ENCODE measurements at places on chromosomes 6 and 20. TPM values are rescaled to one million over a fixed set of nuclear protein-coding genes. Genes with fewer than 3 reads are reported as not detected.
A peak's percentile ranks its signal among the peaks of the same experiment; 100 is the strongest.

DNA sequence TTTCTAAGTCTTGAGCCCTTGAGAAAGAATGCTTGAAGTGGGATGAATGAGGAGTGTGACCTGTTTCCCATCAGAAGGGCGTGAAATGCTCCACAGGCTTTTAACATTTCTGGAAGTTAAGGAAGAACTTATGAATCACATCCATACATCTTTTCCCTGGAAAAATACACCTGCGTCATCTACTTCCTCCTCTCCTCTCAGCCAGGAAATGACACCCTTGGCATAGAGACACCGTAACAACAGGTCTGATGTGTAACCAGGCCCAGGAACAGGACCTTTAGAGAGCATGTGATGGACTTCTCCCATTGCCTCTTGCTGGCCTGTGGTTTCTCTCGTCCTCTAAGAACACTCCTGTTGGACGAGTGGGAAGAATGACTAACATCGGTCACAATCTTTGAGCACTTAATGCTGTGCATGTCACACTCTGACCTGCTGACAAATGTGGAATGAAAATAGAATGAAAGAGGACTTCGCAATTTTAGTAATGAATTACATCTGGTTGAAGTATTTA is 28.5 kb upstream of the CITED2 start:
- no peak for DNase-seq

- no peak for DNase-seq
These were observed 20.0 kb upstream of the GSTA3 start for GRCh38 chr6:52929321-52930164.

- no peak for DNase-seq
These were observed 21.5 kb downstream of the TXLNB start for GRCh38 chr6:139270249-139270648.

- peak; percentile 41 for DNase-seq
These were observed 178.3 kb downstream of the TMEM242 start for GRCh38 chr6:157144859-157145568.

BICRAL gene
- total RNA-seq: 11.5 TPM

FRMD1 gene
- 2.3 TPM for total RNA-seq

GRCh38 chr20:53816872-53817398 is 223.3 kb upstream of the ZNF217 start:
- DNase-seq: no peak

- DNase-seq: no peak
These were observed 92.0 kb downstream of the THBS2 start for GRCh38 chr6:169161572-169162167.

TTK gene
- total RNA-seq: 25.3 TPM

CALHM4 gene
- total RNA-seq: not detected

OXT gene
- total RNA-seq: not detected

XKR7 gene
- total RNA-seq: 0.16 TPM

CNBD2 gene
- total RNA-seq: 4.7 TPM

DNA sequence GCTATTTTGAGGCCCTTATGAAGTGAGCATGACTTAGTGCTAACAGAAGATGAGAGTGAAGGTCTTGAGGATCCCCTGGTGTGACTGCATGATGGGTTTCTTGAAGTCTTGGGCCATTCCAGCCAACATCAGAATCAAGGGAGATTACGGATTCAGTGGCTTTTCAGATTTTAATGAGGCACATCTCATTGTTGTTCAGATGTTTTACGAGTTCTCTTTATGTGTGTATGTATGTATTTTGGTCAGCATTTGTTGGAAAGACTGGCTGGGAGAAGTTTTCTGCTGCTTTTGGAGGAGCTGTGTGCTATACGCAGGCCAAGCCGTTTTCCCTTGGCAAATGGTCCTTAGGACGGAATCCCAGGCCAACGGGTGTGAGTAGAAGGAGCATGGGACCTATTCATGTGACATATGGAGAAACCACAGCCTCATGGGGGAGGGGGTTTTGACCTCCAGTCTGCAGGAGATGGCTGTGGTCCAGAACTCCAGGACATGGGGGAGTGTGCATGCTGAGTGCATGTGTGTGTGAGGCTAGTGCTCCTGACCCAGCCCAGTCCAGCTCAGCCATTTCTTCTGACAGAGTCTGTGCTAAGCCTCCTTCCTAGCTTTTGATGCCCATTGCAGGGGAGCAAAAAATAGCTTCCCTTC is 35.3 kb downstream of the CHMP4B start:
- no peak for DNase-seq

PDE7B gene
- total RNA-seq: 1.0 TPM

C6orf141 gene
- 11.2 TPM for total RNA-seq

- DNase-seq: no peak
These were observed 639 bp upstream of the ZNF335 start for GRCh38 chr20:45972500-45973183.

EFCAB8 gene
- 0.11 TPM for total RNA-seq

GRCh38 chr6:56798163-56798562 is 155.5 kb upstream of the DST start:
- no peak for DNase-seq

GRCh38 chr6:136763255-136763654 is 29.0 kb downstream of the MAP3K5 start:
- DNase-seq: no peak

GRCh38 chr6:22146931-22147701 is 149.7 kb downstream of the PRL start:
- no peak for DNase-seq

DNA sequence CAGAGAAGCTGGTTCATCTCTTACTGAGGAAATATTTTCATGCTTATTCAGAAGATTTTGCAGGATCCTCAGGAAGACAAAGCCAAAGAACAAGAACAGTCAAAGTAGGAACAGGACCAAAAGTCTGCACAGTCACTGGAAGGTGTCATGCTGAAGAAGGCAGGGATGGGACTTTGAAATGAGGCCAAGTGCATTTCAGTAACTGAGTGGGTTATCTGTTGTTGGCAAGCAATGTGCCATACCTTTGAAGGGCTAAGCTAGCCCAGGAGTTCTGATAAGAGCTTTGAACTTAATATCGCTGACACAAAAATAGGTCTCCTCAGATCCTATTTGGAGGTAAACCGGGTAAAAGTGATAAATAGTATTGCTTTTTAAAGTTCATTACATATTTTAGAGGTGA is 31.5 kb downstream of the SLC16A10 start:
- DNase-seq: no peak
